Renal pelvis (tissue), 12 donors: ENCODE measurements at places on chromosomes 7 and 10. TPM values are rescaled to one million over a fixed set of nuclear protein-coding genes. Genes with fewer than 3 reads are reported as not detected.

The MMP21 gene
- 0.20 TPM for polyA plus RNA-seq

The MEOX2 gene
- polyA plus RNA-seq, result 1.3 TPM

The TSPAN33 gene
- polyA plus RNA-seq, result 76.2 TPM

The PRLHR gene
- polyA plus RNA-seq, result not detected

The ZNF786 gene
- polyA plus RNA-seq, result 8.6 TPM

The KNDC1 gene
- polyA plus RNA-seq, result 7.0 TPM

The CCDC201 gene
- not detected for polyA plus RNA-seq

The HKDC1 gene
- 19.3 TPM for polyA plus RNA-seq

The TMEM184A gene
- 9.7 TPM for polyA plus RNA-seq

The EPHA1 gene
- 25.0 TPM for polyA plus RNA-seq

The KCP gene
- polyA plus RNA-seq, result 32.4 TPM

- no peak for DNase-seq
These were observed 20.0 kb downstream of the STRIP2 start for GRCh38 chr7:129454249-129454551.

GRCh38 chr7:33961948-33962347 is 56.6 kb downstream of the BMPER start:
- DNase-seq, result no peak

- DNase-seq, result no peak
These were observed 50.5 kb downstream of the STK32C start for GRCh38 chr10:132257271-132257670.

DNA sequence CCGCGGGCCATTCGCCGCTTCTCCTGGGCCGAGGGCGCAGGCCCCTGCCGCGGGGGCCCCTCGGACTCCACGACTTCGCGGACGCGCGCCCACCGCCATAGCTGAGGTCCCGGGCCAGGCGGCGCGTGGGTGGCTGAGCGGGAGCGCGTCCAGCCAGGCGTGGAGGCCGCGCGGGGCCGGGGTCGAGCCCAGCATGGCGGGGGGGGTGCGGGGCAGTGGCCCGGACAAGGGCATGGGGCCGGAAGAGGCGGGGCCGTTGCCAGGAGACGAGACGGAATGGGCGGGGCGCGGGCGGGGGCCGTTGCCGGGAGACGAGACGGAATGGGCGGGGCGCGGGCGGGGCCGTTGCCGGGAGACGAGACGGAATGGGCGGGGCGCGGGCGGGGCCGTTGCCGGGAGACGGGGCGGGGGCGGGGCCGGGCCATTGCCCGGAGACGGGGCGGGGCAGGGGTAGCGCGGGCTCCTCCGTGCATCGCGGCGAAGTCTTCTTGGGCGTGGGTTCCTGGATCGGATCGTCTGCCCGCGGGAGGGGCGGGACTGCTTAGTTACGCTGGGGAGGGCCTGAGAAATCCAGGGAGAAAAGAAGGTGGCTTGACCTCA is 14.8 kb downstream of the ADAM8 start:
- DNase-seq, result no peak

- DNase-seq, result no peak
These were observed 9.7 kb downstream of the ATP6V0E2 start for GRCh38 chr7:149883452-149883861.

DNA sequence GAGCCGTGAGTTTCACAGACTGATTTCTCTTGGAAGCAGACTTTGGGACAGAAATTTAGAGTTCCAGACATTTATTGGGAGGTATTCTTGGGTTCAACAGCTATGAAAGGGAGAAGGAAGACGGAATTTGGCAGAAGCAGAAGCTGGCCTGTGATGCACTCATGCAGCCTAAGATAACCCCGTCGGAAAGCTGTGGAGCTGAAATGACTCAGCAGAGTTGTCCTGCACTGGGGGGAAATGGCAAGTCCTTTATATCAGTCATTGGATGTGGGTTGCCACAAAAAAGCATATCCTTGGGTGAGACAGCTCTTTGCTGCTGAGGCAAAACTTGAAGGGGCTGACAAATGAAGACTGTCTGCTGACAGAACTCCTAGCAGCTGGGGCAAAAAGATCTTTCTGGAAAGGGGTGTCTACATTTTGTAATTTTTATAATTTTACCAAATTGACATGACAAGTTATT is 11.5 kb upstream of the MICU1 start:
- no peak for DNase-seq

DNA sequence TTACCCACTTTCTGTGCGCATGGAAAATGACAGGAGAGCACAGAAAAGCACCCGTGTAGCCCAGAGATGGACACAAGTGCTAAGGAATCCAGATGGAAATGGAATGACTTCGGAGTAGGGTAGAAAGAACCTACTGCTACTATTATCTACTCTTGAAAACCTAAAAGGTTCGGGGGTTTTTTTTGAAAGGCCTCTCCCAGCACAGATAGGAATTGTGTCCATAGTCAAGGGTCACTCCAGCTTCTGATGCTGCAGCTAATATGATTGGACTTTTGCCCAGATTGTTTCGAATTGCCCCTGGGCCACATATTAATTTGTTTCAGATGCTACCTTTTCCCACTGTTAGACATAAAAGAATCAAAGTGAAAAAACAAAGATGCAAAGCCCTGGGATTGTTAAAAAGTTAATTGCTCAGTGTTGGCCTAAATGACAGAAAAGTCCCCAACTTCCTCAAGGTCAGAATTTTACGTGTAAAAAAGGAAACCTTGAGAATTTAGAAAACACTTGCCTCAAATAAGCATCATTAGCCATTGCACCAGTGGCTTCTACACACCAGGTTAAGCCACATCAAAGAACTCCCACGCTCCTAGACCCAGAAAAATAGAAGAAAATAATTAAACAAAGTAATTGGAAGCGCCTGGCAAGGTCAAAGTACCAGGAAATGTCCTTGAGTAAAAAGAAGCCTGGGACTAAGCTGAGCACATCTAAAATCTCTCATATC is 40.8 kb upstream of the INSIG1 start:
- no peak for DNase-seq

DNA sequence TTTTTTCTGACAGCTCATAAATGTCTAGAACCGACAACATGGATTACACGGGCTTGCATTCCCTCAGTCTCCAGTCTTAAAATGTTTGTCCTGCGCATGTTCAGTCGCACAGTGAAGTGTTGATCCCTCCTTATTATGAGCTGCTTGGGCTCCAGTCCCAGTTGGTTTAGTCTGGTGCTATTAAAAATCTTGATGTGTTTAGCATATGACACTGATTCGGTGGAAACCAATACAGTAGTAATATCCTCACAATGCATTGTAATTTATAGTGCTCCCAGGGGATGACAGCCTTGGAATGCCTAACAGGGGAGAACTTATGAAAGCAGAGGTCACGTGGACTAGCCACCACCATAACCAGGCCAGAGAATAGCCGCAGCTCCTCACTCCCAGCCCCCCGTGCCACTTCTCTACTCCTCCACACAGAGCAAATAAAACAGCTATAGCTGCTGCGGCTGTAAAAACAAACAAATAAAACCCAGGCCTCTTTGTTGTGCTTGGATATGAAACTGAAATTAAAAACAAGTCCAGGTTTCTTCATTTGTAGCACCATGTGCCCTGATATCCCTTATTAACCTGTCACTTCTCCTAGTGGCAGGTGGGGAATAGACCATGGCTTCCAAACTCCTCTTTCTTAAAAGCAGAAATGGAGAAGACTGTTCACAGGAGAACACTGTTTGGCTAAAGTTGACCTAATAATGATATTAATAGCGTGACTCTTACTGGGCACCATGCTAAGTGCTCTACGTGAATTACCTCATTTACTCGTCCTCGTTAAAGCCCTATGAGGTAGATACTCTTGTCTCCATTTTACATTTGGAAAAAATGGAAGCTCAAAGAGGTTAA is 7.7 kb downstream of the DPCD start:
- peak; percentile 22 for DNase-seq

GRCh38 chr7:30656006-30656957 is 26.0 kb downstream of the CRHR2 start:
- DNase-seq, result no peak

- DNase-seq, result no peak
These were observed 17.6 kb downstream of the BHLHA15 start for GRCh38 chr7:98228801-98229200.

- DNase-seq, result no peak
These were observed at the start of gene RAPGEF5 for GRCh38 chr7:22356701-22357310. TSS of gene RAPGEF5 (minus strand) at chr7:22357154. CDS start at chr7:22357060, 94 bp downstream.

GRCh38 chr10:66144016-66144415 is 781.8 kb upstream of the LRRTM3 start:
- DNase-seq, result no peak

- no peak for DNase-seq
These were observed 202.7 kb downstream of the DIP2C start for GRCh38 chr10:486666-487322.

- DNase-seq, result no peak
These were observed 58.9 kb downstream of the CLRN3 start for GRCh38 chr10:127833804-127834203.

DNA sequence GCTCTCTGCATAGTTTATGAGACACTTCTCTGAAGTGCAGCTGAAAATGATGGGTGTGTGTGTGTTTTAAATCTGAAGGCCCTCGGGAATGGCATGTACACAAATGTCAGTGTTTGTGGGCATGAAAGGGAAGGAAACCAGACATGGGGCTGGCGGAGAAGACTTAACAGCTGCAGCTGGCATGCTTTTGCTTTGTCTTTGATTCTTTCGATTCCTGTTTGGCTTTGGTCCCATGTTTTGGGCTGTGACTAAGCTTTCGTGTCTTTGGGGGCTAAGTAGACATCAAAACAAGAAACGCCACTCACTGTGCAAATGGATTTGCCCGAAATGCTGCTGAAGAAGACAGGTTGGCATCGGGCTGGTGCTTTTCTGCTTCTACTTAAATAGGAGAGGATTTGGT is 179.3 kb downstream of the PFKFB3 start:
- no peak for DNase-seq

GRCh38 chr10:119413471-119414080 is 128.9 kb downstream of the RGS10 start:
- DNase-seq, result peak; percentile 61

- DNase-seq, result peak; percentile 64
These were observed 106.4 kb upstream of the SDK1 start for GRCh38 chr7:3194501-3195141.

DNA sequence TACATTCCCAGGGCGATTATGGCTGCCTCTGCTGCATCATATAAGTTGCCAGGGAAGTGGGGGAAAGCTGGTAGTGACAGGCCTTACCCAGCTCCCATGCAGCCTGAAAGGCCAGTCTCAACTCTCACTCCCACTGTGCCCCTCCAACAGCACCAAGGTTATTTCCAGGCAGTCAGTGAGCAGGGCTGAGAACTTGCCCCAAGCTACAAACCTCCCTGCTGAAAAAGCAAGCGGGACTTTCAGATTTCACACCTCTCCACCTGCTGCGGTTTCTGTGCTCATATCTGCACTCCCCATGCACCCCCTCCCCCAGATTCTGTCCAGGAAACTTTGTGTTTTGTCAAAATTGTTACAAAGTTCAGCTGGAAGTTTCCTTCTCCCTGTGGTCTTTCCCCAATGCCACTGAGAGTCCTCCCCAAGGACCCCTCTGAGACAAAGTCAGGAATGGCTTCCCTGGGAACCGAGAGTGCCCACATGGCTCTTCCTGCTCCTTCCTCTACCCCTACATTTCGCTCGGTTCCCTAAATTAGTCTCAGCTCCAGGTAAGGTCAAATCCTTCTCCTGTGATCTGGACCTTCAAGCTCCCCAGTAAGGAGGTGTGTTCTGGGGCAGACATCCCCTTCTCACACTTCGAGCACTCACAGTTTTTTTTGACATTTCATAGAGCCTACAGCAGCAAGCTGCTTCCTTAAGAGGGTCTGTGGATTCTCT is 25.3 kb upstream of the WNT2 start:
- DNase-seq, result no peak

DNA sequence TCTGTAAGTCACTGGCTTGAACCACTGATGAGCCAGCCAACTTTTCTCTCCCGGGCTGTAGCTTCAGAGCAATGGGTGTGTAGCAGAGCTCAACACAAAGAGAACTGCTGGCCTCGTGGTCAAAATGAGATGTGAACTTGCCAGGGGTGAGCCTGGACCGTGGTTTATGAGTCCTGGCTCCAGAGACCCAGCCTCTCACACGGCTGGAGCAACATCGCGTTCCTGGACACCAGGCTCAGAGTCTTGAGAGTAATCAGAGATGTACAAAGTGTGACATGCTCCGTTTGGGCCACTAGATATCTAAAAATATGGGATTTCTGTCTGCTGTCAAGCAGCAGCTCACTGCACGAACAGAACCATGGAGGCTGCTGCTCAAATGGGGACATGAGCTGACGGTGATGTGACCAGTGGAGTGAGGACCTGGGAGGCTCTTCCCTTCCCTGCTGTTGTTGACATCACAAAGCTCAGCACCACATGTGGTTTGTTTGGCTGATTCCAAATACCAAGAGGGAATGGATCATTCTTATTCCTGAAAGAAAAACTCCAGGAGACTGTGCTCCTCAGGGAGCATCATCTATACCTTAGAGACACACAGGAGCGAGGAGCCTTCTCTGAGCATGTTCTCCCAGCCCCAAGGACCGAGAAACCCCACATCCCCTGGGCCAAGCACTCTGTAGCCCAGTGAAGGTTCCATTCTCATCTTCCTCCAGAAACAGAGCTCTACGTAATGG is 9.2 kb upstream of the SVIL start:
- DNase-seq, result no peak

GRCh38 chr10:76082232-76082631 is 650.8 kb downstream of the LRMDA start:
- DNase-seq, result no peak

- DNase-seq, result no peak
These were observed 17.4 kb upstream of the ZNF273 start for GRCh38 chr7:64885520-64886240.

DNA sequence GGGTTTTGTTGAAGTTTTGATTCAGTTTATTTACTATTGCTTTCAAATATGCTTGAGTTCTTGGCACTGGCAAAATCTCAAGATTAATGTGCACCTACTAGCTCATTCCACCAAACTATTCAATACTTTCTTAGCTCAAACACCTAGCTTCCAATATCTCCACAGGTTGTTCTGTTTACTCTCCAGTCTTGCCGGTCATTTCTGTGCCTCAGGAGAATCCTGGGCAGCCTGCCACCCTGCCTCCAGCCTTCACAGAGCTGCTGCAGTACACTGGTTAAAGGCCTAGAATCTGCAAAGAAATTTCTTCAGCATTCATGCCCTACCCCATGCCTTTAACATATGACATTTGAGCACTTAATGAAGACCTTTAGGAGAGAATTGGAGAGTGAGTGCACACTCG is 4.0 kb upstream of the TMEM106B start:
- no peak for DNase-seq

GRCh38 chr7:14191686-14192098 is 202.2 kb upstream of the ETV1 start:
- no peak for DNase-seq

- no peak for DNase-seq
These were observed 78.3 kb downstream of the ATAD1 start for GRCh38 chr10:87739703-87740102.

DNA sequence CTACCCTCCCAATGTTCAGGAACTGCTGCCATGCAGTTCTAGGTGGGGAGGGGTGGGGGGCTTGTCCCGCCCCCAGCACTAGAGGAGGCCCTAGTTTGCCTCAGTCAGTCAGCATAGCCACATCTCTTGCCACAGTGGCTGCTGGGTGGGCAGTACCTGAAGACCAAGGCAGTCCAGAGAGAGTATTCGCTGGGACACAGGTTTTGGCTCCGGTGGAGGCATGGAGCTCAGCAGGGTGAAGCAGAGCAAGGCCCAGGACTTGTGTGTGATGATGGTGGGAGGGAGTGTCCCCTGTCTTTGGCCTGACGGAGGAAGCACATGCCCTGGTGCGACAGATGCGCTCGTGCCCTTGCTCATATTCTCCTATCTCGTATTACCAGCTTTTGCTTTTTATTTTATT is 24.7 kb upstream of the ZCCHC24 start:
- no peak for DNase-seq
